ENCODE measurements at places on chromosomes 4 and X. TPM values are rescaled to one million over a fixed set of nuclear protein-coding genes. Genes with fewer than 3 reads are reported as not detected.

The SMIM43 gene
- total RNA-seq, result 0.11 TPM

DNA sequence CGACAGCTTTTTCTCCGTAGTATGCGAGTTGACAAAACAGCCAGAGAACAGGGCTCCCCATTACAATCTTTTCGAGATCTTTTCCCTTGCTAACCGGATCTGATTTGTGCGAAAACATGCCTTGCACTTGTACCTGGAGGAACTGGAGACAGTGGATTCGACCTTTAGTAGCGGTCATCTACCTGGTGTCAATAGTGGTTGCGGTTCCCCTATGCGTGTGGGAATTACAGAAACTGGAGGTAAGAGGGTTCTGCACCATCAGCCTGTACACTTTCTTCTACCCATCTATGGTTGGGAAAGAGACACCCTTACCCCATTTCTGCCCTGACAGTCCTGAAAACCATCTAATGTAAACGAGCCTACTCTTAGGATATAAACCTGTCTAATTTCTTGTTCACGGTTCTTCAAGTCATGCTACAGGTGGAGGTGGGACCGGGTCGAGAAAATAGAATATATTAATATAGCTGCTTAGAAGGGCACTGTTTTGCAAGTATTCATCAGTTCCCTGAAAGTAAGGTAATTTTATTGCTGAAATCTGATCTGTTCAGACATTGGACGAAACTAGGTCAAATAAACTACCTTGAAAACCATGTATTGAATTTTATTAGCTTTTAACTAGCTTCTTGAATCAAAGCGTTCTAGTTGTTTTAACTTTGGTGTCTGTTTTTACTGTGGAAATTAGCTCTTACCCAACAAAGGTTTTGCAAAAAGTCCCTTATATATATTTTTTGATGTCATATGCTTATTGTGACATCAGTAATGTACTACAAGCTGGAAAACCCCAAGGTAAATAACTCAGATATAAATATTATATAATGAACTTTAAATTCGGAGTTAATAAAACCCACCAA is 869 bp downstream of the TMEM184C start:
- peak overlapping the region; percentile 85 for H3K27ac ChIP-seq
- H3K27me3 ChIP-seq, result no peaks in the 10 kb centered on the region
- peak overlapping the region; percentile 85 for H3K4me3 ChIP-seq
- no peak for DNase-seq
- H3K36me3 ChIP-seq, result peaks cover 2% of the 10 kb centered on the region
- peaks cover 9% of the 10 kb centered on the region for H3K4me1 ChIP-seq

GRCh38 chr4:16129336-16129735 is 45.5 kb upstream of the PROM1 start:
- no peak overlapping the region for H3K4me3 ChIP-seq
- H3K27me3 ChIP-seq, result no peaks in the 10 kb centered on the region
- no peak overlapping the region for H3K27ac ChIP-seq
- peaks cover 2% of the 10 kb centered on the region for H3K4me1 ChIP-seq
- no peak for DNase-seq
- no peaks in the 10 kb centered on the region for H3K36me3 ChIP-seq

The ANKRD17 gene
- 73.2 TPM for total RNA-seq

DNA sequence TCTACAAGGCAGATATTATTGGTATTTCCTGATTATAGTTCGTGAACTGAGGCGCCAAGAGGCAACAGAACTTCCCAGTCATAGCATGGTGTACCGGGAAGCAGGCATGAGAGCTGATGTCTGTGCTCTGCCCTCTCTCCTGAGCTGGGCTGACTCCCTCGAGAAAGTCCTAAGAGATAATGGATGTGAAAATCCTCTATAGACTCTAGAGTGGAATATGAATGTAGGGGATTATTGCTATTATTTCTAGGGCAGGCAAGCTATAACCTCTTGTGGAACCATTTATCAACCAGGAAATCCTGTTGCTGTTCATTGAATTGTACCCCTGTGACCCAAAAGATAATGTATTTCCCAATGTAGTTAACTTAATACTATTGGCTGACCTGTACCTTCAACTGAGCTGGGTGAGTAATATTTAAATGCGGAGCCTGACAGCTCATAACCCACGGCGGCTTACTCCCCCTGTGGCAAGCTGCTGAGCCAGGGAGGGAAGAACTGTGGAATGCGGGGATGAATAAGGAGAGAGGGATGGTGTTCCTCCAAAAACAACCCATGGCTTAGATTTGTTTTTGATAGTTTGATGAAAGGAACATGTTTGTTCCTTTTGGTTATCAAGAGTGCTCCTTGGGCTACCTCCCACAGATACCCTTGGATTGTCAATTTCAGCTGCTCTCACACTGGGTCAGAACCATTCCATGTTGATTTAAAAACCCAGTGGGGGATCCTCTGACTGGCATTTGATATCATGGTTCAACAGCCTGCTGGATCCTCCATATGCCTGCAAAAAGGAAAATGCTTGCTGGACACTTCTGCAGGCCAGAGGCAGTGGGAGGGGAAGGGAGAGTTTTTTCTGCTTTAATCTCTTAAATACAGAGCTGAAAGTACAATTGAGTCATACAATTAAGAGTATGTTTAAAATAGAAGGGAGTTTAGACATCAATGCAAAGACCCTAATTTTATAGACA is 339.0 kb upstream of the BOD1L1 start:
- no peaks in the 10 kb centered on the region for H3K4me1 ChIP-seq
- peak; percentile 66 for DNase-seq
- H3K27me3 ChIP-seq, result no peaks in the 10 kb centered on the region
- H3K27ac ChIP-seq, result no peak overlapping the region

The SSX2 gene
- total RNA-seq, result not detected

The BRS3 gene
- 0.30 TPM for total RNA-seq

The THAP6 gene
- 20.5 TPM for total RNA-seq

The GCNA gene
- total RNA-seq, result 1.7 TPM

The CDKL2 gene
- 10.1 TPM for total RNA-seq

DNA sequence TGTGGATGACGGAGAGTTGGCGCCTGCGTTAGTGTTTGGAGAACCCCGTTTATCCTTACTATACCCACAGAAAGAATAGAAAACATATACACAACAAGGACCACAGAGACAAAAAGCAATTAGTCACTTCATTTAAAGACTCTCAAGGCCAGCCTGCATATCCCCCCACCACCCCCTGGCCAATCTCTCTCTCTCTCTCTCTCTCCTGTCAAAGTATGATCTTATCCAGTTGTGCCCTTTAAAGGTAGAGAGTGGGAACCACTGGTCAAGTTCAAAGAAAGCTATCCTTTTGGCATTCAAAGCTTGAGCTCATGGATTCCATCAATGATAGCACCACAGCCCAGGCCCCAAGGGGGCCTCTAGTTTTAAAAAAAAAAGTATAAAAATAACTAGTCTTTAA is 180.3 kb upstream of the MBNL3 start:
- DNase-seq, result no peak
- peaks cover 2% of the 10 kb centered on the region for H3K27me3 ChIP-seq
- no peaks in the 10 kb centered on the region for H3K4me1 ChIP-seq
- no peak overlapping the region for H3K27ac ChIP-seq

The TMEM47 gene
- total RNA-seq, result 38.5 TPM

The HSD17B13 gene
- 0.33 TPM for total RNA-seq

- H3K27me3 ChIP-seq, result no peaks in the 10 kb centered on the region
- no peaks in the 10 kb centered on the region for H3K4me1 ChIP-seq
- DNase-seq, result no peak
- H3K27ac ChIP-seq, result no peak overlapping the region
Observed at GRCh38 chrX:11287505-11287904, 5.7 kb upstream of the AMELX start.

DNA sequence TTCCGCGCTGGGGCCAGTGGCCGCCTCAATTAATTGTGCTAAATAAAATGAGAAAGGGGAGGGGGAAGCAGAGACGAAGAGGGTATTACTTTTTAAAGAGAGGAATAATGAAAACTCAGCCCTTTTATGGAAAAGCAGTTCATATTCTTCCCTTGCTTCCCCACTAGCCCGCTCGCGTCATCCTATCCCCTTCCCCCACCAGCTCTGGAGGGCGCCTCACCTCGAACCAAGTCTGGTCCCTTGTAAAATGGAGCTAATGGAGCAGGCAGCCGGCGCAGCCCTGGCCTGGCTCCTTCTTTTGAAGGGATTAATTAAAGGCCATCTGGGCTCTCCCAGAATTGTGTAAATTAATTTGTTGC is 511 bp upstream of the NKX6-1 start:
- H3K27ac ChIP-seq, result peak overlapping the region; percentile 29
- peak overlapping the region; percentile 58 for H3K4me3 ChIP-seq
- H3K4me1 ChIP-seq, result peaks cover 42% of the 10 kb centered on the region
- no peak for DNase-seq

- DNase-seq, result no peak
- no peaks in the 10 kb centered on the region for H3K4me1 ChIP-seq
- H3K27ac ChIP-seq, result no peak overlapping the region
- H3K36me3 ChIP-seq, result no peaks in the 10 kb centered on the region
- H3K27me3 ChIP-seq, result no peaks in the 10 kb centered on the region
Observed at GRCh38 chr4:35604252-35604651, 640.1 kb downstream of the ARAP2 start.

DNA sequence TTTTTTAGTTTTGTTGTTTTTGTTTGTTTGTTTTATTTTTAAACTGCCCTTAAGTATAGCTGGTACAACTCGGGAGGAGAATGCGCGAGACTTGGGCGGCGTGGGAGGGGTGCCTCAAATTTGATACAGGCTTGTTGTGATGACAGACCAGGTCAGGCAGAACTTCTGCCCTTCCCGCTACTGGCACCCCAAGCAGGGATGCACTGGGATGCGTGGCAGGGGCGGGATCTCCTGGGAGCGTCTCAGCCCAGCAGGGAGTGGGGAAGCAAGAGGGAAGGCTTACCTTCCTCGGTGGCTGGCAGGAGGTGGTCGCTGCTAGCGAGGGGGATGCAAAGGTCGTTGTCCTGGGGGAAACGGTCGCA is 851 bp downstream of the SFRP2 start:
- DNase-seq, result no peak
- H3K4me3 ChIP-seq, result peak overlapping the region; percentile 40
- H3K27me3 ChIP-seq, result peaks cover 65% of the 10 kb centered on the region

DNA sequence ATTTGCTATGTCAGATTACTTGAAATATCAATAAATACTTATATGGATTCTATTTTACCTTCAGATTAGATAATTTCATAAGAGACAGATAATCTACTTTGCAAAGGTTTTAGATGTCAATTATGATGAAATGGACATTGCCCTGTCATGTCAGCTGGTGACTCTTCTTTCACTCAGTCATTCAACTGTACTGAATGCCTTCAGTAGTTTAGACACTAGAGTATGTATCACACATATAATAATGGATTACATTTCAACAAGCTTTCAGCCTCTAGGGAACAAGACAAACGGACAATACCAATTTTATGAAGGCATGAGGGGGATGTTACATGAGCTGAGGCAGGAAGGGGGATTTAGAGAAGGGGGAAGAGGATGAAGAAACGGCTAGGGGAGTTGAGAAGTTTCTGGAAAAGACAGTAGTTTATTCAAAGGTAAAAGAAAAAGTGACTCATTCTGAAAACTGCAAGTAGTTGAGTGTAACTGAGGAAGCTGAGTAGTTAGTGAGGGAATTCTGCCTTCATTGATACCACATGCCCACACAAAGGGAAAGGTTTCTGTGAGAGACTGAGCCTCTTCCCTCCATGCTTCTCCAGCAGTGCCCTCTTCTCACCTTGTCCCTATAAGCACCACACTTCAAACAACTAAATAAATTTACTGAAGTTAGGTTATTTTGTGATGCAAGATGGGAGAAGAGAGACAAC is 25.7 kb downstream of the SLC9B2 start:
- no peaks in the 10 kb centered on the region for H3K27me3 ChIP-seq
- H3K4me1 ChIP-seq, result no peaks in the 10 kb centered on the region
- H3K27ac ChIP-seq, result no peak overlapping the region
- peaks cover 10% of the 10 kb centered on the region for H3K36me3 ChIP-seq

- H3K4me1 ChIP-seq, result no peaks in the 10 kb centered on the region
- H3K36me3 ChIP-seq, result no peaks in the 10 kb centered on the region
- no peak for DNase-seq
- no peak overlapping the region for H3K4me3 ChIP-seq
- no peak overlapping the region for H3K27ac ChIP-seq
Observed at GRCh38 chr4:106530024-106530361, 161.4 kb upstream of the GIMD1 start.

DNA sequence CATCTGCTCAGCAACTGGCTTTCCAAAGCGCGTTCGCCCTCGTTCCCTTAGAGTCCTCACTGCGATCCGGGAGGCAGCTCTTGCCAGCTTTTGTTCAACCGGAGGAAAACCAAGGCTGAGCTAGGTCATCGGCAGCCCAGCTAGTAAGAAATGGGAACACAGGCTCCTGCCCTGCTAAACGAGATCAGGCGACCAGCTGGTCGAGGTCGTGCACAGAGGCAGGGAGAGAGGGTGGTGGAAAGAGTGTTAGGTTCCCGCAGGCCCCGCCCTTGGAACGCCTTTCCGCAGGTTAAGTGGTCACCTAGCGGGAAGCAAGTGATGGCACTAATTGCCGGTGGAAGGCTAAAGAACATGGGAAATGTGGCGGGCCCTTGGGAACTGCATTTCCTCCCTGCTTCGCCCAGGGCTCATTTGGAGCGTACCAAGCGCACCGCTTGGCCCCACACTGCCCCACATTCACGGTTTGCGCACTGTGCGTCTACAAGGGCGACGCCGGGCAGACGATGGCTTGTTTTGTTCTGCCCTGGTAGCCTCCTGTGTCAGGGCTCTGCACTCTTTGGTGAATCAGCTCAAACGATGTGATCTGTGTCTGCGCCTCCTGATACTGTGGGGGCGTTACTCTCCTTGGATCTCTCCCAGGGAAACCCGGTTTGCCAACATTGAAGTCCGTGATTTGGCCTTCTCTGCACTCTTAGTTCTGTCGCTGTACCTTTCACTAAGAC is 7.2 kb upstream of the PRDM8 start:
- H3K36me3 ChIP-seq, result peaks cover 11% of the 10 kb centered on the region
- H3K4me1 ChIP-seq, result peaks cover 39% of the 10 kb centered on the region
- peak overlapping the region; percentile 4 for H3K4me3 ChIP-seq
- H3K27me3 ChIP-seq, result peaks cover 76% of the 10 kb centered on the region
- H3K27ac ChIP-seq, result peak overlapping the region; percentile 43

DNA sequence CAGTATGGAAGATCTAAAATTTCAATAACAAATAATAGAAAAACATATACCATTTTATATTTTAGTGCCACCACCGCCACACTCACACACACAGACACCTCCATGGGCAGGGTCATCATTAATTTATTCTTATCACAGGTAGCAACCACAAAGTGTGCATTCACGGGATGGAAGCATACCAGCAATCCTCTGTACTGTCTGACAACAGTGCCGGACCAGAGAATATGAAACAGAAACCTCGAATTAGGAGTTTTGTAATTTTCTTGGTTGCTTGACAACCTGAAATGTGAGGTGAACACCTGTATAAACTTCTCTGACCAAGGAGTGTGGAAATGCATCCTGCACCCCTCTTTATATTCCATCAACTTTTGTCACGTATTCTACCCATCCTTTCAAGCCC is 213.9 kb upstream of the KCNIP4 start:
- H3K27ac ChIP-seq, result no peak overlapping the region
- H3K4me1 ChIP-seq, result no peaks in the 10 kb centered on the region
- no peak overlapping the region for H3K4me3 ChIP-seq
- H3K36me3 ChIP-seq, result no peaks in the 10 kb centered on the region
